ENCODE measurements at places on chromosomes 12 and 14. TPM values are rescaled to one million over a fixed set of nuclear protein-coding genes. Genes with fewer than 3 reads are reported as not detected.

DNA sequence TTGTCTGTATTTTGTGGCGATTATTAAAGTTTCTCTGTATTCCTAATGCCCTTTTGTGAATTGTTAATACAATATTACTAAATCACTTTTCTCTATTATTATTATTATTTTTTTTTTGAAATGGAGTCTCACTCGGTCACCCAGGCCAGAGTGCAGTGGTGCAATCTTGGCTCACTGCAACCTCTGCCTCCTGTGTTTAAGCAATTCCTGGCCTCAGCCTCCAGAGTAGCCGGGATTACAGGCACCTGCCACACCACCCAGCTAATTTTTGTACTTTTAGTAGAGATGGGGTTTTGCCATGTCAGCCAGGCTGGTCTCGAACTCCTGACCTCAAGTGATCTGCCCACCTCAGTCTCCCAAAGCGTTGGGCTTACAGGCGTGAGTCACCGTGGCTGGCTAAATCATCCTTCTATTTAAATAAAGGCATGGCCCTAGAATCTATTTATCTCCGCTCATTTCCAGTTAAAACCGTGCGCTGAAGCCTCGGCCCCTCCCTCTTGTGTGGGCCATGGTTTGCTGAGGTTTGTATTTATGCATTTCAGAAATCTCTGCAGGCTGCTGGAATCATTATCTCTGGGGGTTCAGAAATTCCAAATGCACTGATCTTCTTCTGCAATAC, 1136.4 kb upstream of the TMEM132C start:
- no peak overlapping the region for H3K4me3 ChIP-seq
- H3K27me3 ChIP-seq = no peaks in the 10 kb centered on the region
- no peak for DNase-seq
- no peaks in the 10 kb centered on the region for H3K36me3 ChIP-seq
- no peak overlapping the region for H3K27ac ChIP-seq
- H3K4me1 ChIP-seq = no peaks in the 10 kb centered on the region

The ACVRL1 gene
- not detected for total RNA-seq

The DAO gene
- not detected for total RNA-seq

The OR4K14 gene
- not detected for total RNA-seq

- no peaks in the 10 kb centered on the region for H3K4me1 ChIP-seq
- H3K4me3 ChIP-seq = no peak overlapping the region
- no peak overlapping the region for H3K27ac ChIP-seq
- peaks cover 35% of the 10 kb centered on the region for H3K36me3 ChIP-seq
- H3K27me3 ChIP-seq = no peaks in the 10 kb centered on the region
- DNase-seq = no peak
Observed at GRCh38 chr12:55797068-55797467, 20.5 kb downstream of the SARNP start.

The LMNTD1 gene
- total RNA-seq = not detected

DNA sequence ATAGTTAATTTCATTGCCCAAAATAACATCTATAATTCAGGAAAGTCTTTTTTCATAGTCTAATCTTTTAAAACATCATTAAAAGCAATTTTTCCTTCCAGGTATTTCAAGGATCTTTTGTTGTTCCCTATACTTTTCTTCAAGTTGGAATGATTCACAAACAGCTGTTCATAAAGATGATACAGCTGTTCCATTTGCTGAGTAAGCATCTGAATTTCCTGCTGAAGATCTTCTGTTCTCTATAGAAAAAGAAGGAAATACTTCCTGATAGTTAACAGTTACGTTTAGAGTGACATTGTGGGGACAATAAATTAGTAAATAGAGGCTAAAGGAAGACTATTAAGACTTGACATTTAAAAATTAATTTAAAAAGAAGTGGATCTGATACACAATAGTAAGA, 30.3 kb upstream of the ESR2 start:
- no peaks in the 10 kb centered on the region for H3K27me3 ChIP-seq
- no peaks in the 10 kb centered on the region for H3K4me1 ChIP-seq
- H3K36me3 ChIP-seq = 0 out of 2 replicates have a peak, but pooled peaks cover 3% of the 10 kb centered on the region
- no peak overlapping the region for H3K4me3 ChIP-seq
- no peak for DNase-seq

DNA sequence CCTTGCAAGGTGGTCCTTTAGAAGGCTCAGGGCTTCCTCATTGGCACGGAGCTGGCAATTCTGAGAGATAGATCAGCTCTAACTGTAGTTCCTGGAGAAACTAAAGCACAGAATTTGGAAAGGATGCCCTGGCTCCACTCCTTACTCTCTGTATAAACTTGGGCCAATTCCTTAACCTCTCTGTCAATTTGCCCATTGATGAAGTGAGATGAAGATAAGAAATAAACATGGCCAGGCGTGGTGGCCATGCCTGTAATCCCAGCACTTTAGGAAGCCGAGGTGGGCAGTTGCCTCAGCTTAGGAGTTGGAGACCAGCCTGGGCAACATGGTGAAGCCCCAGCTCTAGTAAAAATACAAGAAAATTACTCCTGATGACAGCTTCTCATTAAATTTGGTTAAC, 34.0 kb upstream of the COX6A1 start:
- H3K4me1 ChIP-seq = peaks cover 3% of the 10 kb centered on the region
- H3K27me3 ChIP-seq = no peaks in the 10 kb centered on the region
- DNase-seq = no peak
- no peaks in the 10 kb centered on the region for H3K36me3 ChIP-seq
- no peak overlapping the region for H3K27ac ChIP-seq
- no peak overlapping the region for H3K4me3 ChIP-seq

The ANO2 gene
- 4.2 TPM for total RNA-seq

DNA sequence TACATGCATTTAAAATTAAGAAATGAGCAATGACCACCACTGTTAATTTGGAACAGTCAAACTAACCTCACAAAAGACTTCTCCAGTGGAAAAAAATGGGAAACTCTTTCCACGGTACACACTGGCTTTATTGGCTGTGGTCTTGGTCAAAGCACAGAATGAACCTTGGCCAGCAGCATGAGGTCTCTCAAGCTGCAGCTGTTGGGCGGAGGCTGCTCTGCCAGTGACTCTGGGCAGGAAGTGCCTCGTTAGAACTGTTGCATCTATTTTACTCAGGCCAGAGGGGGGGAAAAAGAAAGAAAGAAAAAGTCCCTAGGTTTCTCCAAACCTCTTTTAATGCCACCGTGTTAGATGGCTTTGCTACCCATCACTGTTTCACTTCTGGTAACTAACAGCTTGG, 279.8 kb upstream of the DIO2 start:
- H3K4me3 ChIP-seq = no peak overlapping the region
- DNase-seq = peak; percentile 55
- H3K27ac ChIP-seq = no peak overlapping the region
- no peaks in the 10 kb centered on the region for H3K36me3 ChIP-seq
- H3K4me1 ChIP-seq = no peaks in the 10 kb centered on the region

- H3K36me3 ChIP-seq = no peaks in the 10 kb centered on the region
- no peak overlapping the region for H3K4me3 ChIP-seq
- no peaks in the 10 kb centered on the region for H3K27me3 ChIP-seq
- H3K27ac ChIP-seq = no peak overlapping the region
- DNase-seq = no peak
Observed at GRCh38 chr12:100862676-100863075, 68.1 kb downstream of the ANO4 start.

Measured in H9 (cell line).